ENCODE measurements at places on chromosomes 5 and 9.
A peak's percentile ranks its signal among the peaks of the same experiment; 100 is the strongest.

DNA sequence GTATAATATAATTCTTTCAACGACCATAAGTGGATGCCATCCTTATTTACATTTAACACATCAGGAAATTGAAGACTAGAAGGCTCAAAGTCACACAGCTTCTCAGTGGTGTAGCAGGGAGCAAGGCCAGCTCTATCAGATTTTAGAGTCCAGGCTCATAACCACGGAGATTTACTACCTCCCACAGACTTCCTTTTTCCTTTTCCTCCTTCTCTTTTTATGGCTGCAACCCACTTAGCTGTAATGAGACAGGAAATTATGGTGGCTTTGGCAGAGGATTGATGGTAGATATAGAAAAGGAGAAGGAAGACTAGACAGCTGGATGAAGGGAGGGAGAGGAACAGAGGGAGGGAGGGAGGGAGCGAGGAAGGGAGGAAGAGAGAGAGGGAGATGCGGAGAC, 47.4 kb downstream of the SPEF2 start:
- DNase-seq = no peak

GRCh38 chr9:38171538-38171884, 102.5 kb upstream of the SHB start:
- no peak for DNase-seq

DNA sequence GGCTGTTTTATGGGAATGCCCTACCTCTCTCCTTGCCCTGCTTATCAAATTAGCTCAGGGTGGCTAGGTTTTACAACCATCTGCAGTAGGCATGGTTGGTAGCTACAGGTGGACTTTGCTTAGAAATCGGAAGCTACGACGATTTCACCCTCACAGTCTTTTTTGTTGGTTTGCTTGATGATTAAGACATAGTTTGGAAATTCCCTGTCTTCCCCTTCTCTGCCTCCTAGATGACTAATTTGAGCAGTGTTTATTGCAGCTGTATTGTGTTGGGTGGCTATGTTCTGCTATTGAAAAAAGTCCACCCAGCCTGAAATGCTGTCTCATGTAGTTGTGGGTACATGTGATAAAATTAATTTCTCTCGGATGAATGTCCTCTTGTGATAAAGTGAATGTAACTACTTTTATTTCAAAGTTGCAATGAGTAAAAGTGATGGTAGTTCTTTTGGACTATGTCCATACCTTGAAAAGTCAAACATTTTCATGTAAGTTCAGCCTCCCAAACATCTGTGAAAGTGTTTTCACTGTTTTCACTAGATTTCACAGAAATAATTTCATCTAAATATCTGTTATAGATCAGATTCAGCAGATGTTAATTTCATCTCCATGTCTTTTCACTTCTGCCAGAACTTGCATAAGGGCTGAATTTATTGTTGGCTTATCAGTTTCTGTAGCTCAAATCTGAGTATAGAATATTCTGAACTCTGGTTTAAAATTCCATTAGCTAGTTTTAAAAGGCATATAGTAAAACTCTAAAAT, 37.3 kb upstream of the FYB1 start:
- no peak for DNase-seq

GRCh38 chr5:153516504-153517240, 26.2 kb downstream of the GRIA1 start:
- DNase-seq = no peak

DNA sequence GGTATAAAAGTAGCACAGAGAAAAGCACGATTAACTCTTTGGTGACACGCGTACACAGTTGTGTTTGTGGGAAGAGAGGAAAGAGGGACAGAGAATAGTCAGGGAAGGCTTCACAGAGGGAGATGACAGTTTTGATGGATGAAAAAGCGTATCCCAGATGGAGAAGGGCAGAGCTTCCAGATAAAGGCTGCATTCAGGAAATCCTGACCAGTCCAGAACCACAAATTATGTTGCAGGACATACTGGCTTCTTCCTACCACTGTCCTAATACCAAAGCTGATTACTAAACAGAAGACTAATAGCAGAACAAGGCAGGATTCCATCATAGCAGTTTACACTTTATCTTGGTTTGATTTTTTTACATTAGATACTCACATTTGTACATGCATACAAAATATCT, 34.5 kb downstream of the SLC31A2 start:
- DNase-seq = no peak

DNA sequence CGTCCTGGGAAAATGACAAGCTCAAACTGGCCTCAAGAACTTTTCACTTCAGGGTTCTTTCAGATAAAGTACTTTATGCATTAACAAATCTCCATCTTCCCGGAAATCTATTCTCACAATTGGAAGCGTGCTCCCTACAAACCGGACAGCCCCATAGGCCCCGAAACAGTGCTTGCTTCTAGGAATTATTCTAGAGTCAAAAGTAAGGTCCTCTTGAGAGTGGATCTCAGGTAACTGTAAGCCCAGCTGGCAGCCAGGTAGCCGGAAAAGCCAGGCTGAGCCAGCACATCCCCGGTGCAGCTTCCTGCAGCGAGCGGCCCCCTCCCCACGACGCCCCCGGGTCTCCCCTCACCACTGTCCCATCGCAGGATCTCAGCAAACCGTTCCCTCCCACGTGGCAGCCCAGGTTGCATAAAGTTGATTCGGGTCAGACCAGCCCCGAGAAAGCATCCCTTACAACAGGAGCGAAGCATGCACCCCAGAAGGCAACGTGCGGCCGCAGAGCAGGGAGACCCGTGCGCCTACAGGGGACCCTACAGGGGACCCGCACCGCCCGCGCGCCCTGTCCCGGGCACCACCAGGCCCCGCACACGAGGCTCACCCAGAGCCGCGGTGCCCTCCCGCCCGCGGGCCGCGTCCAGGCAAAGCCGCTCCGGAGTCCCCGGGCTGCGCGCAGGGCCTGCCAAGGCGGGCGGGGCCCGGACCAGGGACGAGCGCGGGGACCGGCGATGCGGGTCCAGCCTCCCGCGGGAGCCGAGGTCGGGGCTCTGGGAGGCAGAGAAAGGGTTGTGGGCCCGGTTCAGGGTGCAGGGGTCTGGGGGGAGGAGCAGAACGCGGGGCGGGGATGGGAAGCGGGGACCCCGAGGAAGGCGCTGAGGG, 920 bp downstream of the LPCAT1 start:
- no peak for DNase-seq

- no peak for DNase-seq
These were observed 23.7 kb upstream of the GOLGA1 start for GRCh38 chr9:124964604-124965003.

GRCh38 chr9:38006163-38006562, 62.9 kb downstream of the SHB start:
- DNase-seq = no peak

DNA sequence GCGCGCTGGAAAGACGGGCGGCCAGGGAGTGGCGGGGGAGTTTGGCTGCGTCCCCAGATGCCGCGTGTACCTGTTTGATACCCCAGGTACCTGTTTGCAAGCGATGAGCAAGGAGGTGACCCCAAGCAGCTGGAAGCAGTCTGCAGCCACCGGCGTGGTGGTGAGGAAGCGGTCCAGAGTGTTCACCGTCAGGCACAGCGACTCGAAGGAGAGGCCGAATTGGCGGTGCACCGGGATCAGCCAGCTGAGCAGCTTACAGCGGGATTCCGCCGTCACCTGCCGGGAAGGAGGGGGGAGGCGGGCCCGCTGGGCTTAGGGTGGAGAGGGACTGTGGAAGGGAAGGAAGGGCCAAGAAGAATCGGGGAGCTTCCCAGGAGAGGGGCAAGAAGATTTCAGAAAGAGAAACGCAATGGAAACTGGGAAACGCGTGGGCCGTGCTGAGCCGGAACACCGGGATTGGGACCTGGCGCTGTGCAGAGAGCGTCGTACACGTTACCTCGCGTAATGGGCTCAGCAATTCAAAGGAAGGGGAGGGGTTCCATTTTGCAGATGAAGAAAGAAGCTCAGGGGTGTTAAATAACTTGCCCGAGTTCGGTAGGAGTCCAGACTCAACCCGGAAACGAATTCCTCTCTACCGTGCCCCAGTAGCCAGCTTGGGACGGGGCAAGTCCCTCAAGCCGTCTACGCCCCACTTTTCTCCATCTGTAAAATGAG, 980 bp downstream of the CCNO start:
- peak; percentile 38 for DNase-seq

DNA sequence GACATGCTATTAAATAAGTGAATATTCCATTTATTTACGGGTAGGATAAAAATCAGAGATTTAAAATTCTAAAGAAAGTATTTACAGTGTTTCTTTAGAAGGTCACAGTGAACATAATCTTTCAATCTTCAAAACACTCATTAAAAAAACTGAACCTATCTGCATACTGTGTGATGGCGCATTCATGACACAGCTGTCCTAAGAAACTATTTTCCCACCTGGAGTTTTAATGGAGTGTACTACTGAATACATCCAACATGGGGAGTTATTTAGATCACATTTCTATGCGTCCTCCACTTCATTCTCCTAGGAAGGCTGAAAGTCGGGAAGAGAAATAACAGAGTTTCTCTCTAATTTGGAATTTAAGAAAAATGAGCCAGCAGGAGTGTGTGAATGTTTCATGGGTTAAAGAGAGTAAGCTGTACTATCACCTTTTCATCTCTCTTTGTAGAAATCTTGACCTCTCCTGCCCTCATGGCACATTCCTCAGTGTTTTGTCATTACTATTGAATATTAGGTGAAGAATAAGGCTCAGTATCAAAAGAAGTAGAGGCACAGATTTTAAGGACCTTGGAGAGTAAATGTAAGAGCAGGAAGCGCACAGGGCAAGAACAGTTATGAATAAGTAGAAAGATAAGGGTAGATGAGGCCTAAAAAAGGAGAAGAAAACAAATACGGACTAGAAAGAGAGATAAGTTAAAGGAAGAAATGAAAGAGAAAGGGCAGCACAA, 551.2 kb upstream of the TUSC1 start:
- DNase-seq = no peak

DNA sequence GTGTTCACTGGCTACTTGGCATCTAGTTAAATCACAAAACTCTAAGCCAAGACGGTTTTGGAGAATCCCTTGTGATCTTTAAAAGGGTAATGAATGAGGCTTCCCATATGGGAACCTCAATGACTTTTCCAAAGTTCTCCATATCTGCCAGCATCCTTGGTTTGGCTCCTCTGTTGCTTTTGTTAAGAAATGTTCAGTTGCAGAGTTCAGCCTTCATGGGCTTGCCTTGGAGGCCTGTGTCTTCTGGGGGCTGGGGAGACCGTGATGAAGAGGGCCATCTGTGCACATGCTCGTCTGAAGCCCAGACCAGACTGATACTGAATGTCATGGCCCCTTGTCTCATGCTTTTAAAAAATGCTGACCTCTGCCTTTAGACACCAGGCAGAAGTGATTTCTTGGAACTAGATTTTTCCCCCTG, 84.3 kb downstream of the RAI14 start:
- DNase-seq = no peak

Measured in NCI-H2029 (cell line).